ENCODE measurements at places on chromosomes 3 and 15.
A peak's percentile ranks its signal among the peaks of the same experiment; 100 is the strongest.

- no peak for DNase-seq
Observed at GRCh38 chr3:169548194-169548593, 115.3 kb downstream of the MECOM start.

DNA sequence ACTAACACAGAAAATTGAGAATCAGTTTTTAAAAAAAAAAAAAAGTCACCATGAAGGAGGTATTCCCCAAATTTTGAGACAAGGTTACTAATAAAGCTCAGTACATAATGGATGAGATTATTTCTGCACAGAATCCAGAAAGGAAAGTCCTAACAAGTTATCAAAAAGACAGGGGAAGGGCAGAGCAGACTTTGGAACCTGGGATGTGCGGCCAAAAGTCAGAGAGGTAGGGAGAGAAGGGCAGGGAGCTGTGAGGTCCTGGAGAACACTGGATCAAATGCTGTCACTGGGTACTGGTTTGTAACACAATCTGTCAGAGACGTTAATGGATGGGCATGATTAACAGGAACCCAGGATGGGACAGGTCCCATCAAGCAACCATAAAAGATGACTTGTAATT, 12.2 kb upstream of the LACTB start:
- no peak for DNase-seq

- peak; percentile 83 for DNase-seq
Observed at GRCh38 chr3:78689378-78689777, 1078.4 kb downstream of the ROBO1 start.

GRCh38 chr3:107796791-107797190, 274.0 kb downstream of the BBX start:
- DNase-seq: no peak

GRCh38 chr3:178385280-178385952, 150.8 kb upstream of the KCNMB2 start:
- peak; percentile 33 for DNase-seq

DNA sequence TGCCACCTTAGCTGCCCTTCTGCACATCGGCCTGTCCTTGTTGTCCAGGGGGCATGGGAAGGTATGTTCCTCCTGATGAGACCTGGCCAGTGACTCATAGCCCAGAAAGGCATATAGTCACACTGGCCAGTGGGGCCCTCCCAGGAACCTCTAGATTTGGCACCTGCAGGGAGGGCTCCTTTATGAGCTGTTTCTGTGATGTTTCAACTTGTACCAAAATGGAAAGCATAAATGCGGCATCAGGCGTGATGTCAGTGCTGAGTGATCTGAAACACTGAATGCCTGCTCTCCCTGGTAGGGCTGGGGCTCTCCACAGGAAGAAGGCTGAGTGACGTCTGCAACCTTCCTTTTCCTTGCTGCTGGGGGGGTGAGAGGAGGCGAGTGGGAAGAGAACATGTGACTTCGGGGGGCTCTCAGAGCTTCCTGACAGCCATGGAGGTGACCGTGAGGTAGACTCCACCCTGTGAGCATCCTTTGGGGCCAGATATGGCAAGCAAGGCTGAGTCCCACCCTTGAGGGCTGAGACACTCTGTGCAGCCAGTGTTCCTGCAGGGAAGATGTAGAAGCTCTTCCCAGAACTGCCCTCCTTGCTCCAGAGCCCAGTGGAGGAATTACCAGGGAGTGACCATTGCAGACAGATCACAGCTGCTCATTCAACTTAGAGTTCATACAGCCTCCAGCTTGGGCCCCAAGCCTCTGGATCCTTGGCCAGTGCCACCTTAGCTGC, 37.1 kb upstream of the APEH start:
- DNase-seq: no peak

DNA sequence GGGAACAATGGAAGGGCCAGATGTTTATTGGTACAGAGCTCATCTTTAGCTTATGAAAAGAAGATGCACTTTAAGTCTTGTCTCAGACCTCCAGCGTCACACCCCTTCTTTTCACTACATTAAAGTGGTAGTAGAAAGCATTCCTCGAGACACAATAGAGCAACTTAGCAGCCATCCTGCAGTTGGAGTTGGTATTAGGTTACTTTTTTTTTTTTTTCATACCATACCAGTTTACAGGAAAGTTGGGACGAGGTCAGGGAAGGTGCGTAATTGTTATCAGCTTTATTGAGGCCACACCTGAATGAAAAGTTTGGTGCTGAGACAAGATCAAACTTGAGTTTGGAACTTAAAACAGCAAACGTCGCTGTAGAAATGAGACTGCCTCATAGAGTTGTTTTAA, 203.8 kb downstream of the SOX2 start:
- DNase-seq: no peak

DNA sequence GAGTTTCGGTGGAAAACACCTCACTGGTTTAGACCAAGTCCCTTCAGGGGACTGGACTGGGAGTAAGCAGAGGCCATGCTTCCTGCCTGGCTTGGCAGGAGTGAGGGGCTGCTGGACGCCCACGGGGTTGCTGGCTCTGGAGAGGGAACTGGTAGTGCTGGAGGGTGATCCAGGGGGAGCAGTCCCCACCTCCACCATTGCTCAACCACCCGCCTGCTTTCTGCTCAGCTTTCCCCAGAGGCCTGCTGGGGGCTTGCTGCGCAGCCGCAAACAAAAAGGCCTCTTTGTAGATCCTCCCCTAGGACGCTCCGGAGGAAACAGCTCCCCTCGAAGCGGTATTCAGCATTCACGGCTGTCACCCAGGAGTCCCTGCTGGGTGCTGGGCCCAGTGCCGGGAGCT, 33.5 kb downstream of the EBLN2 start:
- DNase-seq: no peak

- no peak for DNase-seq
Observed at GRCh38 chr3:46271209-46271745, 29.0 kb downstream of the CCR3 start.

DNA sequence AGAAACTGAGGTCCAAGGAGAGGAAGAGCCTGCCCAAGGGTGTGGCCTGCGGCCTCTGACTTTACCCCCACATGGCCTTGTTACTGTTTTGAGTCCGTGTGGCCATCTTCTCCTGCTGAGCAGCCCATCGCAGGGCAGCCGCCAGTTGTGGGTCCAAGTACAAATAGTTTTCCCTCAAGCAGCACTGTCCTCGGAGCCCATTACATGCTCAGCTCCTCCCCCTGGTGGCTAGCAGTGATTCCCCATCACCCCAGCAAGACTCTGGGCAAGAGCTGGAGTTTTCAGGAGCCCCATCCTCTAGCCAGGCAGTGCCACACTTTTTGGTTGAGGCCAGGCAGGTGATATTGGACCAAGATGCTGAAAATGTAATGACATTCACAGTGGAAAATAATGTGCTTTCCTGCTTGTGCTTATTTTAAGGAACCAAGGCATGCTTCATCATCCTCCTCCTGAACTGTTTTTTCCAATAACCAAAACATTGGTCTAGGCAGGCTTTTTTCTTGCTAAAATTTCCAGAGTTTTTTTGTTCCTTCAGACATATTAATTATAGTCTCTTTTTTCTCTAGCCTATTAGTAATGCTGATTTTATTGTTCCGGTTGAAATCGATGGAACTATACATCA, 23.2 kb upstream of the VILL start:
- DNase-seq: no peak

- peak; percentile 73 for DNase-seq
Observed at GRCh38 chr3:184284696-184285095, 8.9 kb downstream of the ECE2 start.

- DNase-seq: no peak
Observed at GRCh38 chr3:153165261-153165681, 3.2 kb downstream of the RAP2B start.

GRCh38 chr3:27504749-27505148, 20.6 kb upstream of the SLC4A7 start:
- no peak for DNase-seq

DNA sequence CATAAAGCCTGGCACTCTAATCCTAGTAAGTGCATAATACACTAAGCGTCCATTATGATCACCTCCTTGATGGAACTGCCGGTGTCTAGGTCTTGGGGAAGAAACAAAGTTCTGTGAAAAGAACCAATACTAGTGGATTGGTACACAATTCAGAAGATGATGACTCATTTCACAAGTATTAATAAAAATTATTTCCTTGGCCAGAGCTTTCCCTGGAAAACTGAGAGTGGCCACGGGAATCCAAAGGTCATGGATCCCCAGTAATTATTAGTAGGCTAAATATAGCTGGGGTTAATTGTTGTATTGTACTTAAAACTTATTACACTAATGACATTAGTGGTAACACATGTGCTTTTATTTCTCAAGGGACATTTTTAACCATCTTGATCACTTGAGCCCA, 808.0 kb upstream of the NR2F2 start:
- DNase-seq: no peak

DNA sequence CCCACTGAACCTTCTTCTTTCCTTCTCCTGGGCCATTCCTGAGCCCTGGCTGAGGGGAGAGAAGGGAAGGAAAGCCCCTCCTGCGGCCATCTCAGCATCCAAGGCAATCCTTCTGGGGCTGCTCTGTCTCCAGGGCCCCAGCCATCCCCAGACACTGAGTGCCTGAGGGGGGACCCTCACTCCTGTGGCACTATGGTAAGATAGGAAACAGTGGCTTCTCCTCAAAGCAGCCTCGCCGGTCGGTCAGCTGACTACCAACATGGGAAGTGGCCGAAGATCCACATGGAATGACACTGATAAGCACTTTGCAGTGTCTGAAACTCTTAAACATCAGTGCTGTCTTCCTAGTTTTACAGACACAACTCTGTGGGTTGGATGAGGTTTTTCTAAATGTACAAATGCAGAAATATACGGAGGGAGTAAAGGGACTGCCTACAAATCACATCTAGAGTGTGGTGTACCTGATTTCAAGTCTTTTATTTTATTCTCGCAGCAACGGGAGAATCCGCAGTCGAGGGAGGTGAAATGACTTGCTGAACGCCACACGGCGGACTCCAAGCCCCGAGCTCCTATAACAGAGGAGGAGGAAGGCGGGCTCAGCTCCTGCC, 973 bp upstream of the ITPKA start:
- DNase-seq: no peak

DNA sequence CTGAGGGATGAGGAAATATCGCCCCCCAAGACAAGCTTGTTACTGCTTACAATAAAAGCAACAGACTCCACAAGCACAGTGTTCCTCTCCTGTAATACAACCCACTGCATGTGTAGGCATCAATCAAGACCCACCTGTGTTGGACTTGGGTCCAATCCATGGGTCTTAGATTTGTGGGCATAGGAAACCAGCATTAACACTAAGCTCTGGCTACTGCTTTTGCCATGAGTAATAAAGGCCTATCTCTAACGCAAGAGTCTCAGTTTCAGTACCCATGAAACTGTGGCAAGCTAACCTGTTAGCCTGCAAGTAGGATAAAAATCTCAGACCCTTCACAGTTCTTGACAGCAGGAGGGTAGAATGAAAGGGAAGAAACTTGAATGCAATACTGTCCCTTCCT, 5.2 kb upstream of the EIF1B start:
- no peak for DNase-seq
